Fibroblast of skin of left quadriceps (primary cell): ENCODE measurements at places on chromosomes 1 and 21.
A peak's percentile ranks its signal among the peaks of the same experiment; 100 is the strongest.

DNA sequence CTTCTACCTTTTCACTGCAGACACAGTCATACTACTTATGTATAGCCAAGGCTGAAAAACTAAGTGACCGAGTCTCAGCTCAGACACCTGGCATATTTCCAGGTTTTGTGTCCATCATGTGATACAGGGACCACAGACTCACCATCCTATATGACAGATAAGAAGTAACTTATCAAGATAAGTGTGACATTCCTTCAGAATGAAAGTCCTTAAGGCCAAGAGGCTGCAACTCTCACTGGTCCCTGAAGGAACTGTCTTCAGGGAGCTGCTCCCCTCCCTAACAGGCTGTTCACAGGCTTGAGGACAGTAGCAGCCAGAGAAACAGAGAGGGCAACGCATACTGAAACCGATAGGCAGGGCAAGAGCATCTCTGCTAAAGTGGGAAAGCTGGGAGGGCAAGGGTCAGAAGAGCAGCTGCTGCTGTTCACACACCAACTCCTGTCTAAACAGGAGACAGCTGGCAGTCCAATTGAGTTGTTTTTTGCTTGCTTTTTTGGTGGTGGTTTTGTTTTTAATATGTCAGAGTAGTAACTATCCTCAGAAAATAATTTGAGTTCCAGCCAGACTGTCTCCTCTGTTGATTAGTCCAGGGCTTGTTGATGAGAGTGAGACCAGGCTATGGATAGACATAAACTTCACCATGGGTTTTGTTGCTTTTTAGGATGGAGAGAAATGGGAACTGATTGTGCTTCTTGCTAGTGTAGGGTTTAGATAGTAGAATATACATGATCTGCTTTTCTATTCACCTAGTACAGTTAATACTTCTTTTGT is 67.7 kb downstream of the MACF1 start:
- DNase-seq = no peak

DNA sequence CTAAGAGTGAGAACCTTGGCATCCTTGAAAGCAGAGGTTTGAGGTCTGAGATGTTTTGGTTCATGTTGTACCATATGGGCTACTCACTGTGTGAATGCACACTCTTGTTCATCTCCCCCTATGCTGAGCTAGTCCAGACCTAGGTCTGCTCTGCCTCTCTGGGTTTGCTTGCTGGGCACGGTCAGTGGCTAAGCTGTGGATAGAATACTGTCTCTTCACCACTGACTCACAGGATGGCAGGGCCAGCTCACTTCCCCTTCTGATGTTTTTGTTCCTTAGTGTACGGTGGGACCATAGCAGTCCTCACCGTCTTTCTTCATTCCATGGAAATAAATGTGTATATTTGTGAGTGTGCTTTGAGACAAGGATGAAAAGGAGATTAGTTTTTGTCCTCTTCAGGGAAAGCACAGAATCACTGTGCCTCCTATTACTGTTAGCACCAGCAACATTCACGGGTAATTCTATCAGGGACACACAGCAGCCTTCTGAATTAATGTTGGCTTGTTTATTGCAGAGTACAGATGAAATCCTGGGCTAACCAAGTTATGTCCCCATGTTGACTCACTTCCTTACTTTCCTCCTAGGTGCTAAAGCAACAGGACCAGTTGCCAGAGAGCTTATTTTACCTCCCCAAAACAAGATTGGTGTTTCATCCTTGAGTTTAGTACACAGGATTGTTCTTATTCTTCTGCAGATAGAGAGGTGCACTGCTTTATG is 56.9 kb upstream of the IVNS1ABP start:
- no peak for DNase-seq

GRCh38 chr1:86951430-86951829 is 37.0 kb downstream of the HS2ST1 start:
- no peak for DNase-seq

DNA sequence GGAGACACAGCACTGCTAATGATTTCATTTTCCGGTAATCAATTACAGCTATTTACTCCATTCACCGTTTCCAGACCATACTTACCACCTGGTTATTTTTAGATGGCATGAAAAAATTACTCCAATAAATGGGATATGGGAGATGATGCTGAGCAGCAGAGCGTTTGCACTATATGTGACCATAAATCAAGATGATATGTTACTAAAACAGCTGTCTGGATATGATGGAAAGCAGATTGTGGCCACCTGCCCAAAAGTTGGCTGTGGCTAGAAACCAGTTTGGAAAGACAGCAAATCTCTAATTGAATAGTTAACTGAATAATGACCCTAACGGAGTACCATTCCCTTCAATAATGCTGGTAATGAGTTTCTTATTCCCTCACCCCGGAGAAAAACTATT is 22.5 kb upstream of the KCTD3 start:
- no peak for DNase-seq

- no peak for DNase-seq
Measured at GRCh38 chr1:69157046-69157756, 410.5 kb upstream of the LRRC7 start.

- DNase-seq = peak; percentile 44
Measured at GRCh38 chr1:172108161-172108893, 267.0 kb downstream of the DNM3 start.

DNA sequence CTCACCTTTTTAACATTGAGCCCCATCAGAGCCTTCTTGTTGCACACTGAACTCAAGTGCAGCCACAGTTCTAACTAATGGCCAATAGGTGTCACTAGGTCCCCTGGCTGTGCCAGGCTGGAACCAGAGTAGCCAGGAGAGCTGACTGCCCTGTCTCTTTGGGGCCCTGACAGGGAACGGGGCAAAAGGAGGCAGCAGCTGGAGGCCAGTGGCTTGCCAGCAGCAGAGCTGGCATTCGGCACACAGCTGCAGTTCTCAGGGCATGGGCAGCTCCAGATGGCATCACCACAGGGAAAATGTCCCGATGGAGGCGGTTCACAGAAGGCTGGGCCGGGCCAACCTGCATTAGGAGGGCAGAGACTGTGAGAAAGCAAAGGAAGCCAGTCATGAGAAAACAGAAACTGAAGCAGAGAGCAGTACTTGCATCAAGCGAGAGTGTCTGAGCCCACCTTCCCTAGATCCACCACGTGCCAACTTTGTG is 188.6 kb downstream of the FCRL5 start:
- DNase-seq = peak; percentile 3

DNA sequence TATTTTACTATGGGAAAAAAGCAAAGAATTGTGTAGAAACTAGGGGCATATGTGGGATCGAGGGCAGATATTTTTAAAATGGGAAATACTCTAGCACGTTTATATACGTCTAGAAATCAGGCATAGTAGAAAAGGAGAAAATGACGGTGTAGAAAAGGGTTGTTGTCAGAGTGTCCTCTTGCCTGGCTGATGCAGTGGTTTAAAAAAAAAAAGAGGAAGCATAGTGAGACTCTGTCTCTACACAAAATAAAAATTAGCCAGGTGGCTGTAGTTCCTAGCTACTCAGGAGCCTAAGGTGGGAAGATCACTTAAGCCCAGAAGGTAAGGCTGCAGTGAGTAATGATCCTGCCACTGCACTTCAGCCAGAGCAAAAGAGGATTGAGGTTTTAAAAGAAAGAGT is 64.7 kb upstream of the LRRC7 start:
- DNase-seq = no peak

GRCh38 chr21:39326607-39327307 is 13.3 kb upstream of the BRWD1 start:
- no peak for DNase-seq

DNA sequence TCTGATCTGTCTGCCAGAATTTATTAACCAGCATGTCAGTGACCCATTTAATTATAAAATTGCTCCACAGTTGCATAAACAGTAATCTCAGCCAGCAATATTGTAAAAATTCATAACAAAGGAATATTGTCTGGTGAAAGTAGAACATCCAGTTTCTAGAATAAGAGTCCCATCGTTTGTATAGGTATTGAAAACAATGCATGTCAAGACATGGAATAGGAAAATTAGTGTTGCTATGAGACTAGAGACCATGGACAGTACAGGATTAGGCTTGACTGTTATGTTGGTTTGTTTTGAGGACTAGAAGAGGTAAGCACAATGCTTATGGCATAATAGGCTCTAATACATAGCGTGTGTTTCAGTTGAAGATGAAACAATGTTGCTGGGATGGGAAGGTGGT is 37.1 kb downstream of the ATF6 start:
- no peak for DNase-seq

DNA sequence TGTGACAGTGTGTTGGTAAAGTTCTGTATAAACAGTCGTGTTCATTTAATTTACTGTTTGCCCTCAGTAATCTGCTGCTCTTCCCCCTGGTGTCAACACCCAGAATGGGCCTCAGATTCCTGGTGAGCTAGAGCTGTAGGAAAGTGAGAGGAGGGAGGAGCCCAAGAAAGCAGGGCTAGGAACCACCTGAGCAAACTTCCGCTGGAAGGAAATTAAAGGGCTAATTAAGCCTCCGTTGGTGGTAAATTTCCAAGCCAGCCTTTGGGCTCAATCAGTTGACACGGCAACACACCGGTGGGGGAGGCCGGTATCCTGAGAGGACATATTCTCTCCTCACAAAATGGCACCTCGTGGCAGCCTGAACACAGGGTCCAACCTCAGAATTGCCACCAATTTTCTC is 32.9 kb downstream of the RAB3B start:
- DNase-seq = no peak

- no peak for DNase-seq
Measured at GRCh38 chr1:29121936-29122681, 1.6 kb downstream of the TMEM200B start.

GRCh38 chr1:47907177-47907528 is 90.0 kb downstream of the TRABD2B start:
- no peak for DNase-seq

- DNase-seq = no peak
Measured at GRCh38 chr1:25198663-25199252, 33.5 kb downstream of the SYF2 start.

DNA sequence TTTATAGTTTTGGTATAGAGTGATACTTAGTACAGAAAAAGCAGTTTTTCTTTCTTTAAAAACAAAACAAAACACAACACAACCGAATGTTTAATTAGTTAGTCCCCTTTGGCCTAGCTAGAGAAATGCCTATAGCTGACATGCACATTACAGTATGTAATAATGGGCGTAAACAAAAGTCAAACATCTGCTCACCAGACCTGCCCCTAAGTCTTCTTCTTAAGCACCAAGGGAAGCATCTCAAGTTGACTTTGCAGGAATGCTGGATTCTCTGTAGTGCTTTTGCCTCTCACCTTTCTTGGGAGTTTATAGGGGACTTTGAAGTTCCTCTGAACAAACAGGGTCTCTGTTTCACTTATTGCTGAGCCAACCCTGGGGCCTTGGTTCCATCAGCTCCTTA is 143.7 kb downstream of the TM2D1 start:
- DNase-seq = no peak

- peak; percentile 11 for DNase-seq
Measured at GRCh38 chr1:246836209-246836966, 95.4 kb downstream of the AHCTF1 start.

GRCh38 chr21:45494135-45494850 is 47.9 kb downstream of the SLC19A1 start:
- DNase-seq = no peak

- DNase-seq = no peak
Measured at GRCh38 chr1:206555473-206555935, 48.2 kb downstream of the RASSF5 start.

GRCh38 chr1:79760531-79760930 is 754.0 kb upstream of the ADGRL4 start:
- DNase-seq = peak; percentile 17

- DNase-seq = no peak
Measured at GRCh38 chr1:228986093-228986904, 251.0 kb downstream of the RHOU start.

GRCh38 chr1:93025572-93025971 is 53.5 kb upstream of the MTF2 start:
- no peak for DNase-seq

GRCh38 chr1:182054698-182055326 is 6.7 kb downstream of the ZNF648 start:
- no peak for DNase-seq

DNA sequence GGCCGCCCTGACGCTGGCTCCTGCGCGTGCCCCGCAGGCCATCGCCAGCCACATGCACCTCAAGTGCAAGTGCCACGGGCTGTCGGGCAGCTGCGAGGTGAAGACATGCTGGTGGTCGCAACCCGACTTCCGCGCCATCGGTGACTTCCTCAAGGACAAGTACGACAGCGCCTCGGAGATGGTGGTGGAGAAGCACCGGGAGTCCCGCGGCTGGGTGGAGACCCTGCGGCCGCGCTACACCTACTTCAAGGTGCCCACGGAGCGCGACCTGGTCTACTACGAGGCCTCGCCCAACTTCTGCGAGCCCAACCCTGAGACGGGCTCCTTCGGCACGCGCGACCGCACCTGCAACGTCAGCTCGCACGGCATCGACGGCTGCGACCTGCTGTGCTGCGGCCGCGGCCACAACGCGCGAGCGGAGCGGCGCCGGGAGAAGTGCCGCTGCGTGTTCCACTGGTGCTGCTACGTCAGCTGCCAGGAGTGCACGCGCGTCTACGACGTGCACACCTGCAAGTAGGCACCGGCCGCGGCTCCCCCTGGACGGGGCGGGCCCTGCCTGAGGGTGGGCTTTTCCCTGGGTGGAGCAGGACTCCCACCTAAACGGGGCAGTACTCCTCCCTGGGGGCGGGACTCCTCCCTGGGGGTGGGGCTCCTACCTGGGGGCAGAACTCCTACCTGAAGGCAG is 23.4 kb upstream of the ARF1 start:
- DNase-seq = no peak

DNA sequence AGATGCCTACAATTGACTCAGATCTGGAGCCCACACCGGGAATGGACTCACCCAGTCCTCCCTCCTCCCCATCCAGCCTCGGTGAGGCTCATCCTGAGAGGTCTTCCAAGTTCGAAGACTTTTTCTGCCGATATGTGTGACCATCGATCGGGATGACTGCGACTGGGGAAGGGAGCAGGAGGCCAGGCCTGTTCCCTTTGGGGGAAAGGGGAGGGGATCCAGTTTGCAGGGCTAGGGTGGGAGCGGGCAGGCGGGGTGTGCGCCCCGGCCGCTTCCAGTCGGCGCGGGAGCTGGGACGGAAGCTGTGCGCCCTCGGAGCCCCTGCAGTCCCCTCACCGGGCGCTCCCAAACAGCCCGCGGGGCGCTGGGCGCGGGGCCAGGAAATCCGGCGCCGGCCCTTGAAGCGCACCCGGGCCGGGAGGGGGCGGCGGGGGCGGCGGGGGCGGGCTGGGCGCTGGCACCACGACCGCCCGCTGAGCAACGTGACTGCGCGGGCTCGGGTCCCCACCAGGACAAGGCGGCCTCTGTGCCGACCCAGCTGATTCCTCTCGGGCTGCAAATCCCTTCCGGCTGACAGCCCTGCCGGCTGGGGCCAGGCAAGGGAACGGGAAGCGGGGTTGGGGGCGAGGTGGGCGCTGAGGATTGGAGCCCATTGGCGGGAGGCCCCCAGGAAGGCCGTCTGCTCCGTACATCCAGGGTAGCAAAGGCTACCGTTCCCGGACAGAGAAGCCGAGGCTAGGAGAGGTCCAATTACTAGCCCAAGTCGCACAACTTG is 103.9 kb downstream of the EBNA1BP2 start:
- DNase-seq = no peak

DNA sequence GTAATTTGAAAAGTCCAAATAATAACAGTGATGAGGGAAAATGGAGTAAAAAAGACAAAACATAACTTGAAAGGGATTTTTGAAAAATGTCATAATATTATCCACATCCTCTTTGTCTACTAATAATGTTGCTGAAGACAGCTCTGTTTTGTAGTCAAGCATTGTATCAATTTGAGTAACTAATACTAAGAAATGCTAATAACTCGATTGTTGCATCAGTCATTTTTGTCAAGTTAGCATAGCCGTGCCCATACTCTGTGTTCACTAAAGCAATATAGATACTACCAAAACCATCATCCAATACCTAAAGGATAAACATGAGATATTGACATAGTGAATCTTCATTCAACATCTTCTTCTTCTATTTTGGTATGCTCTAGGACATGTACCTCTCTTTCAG is 17.3 kb downstream of the PDC start:
- no peak for DNase-seq
